ENCODE measurements at places on chromosomes 7 and 10.

DNA sequence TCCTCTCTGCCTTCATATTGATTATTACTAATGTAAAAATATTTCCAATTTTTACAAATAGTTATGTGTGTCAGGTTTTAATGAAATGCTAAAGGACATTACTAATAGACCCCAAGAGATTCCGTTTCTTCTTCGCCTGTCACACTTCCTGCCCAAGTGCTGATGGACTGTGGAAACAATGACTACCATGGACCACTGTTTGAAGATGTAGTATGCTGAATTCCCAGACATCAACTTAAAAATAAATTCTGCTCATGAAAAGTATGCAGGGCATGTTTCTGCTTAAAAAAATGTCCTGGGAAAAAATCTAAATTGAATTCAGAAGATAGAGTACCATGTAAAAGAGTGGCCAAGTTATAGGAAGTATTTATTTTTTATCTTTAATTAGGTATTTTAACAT, 52.1 kb downstream of the ST7 start:
- peak; percentile 43 for DNase-seq

GRCh38 chr10:103192451-103193106, 493 bp downstream of the NT5C2 start:
- peak; percentile 82 for DNase-seq

GRCh38 chr7:136086712-136087111, 109.6 kb upstream of the MTPN start:
- peak; percentile 89 for DNase-seq

GRCh38 chr7:1938788-1939433, 268.8 kb downstream of the ELFN1 start:
- no peak for DNase-seq

DNA sequence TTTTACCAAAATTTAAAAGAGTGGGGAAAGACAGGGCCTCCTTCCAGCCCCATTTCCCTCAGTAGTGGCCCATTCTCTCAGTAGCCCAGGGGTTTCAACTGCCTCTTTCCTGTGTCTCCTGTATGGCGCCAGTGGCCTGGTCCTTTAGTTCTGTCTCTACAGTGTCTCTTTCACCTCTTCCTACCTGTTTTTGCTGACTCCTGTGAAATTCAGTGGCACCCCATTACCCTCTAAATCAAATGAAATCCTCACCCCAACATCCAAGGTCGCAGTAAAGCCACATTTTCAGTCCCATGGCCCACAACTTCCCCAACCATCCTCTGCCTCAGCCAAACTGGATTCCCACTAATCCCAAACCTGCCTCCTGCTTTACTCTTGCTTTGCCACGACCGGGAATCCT, 200.7 kb downstream of the IPMK start:
- no peak for DNase-seq

GRCh38 chr10:474946-475345, 214.5 kb downstream of the DIP2C start:
- DNase-seq = no peak

DNA sequence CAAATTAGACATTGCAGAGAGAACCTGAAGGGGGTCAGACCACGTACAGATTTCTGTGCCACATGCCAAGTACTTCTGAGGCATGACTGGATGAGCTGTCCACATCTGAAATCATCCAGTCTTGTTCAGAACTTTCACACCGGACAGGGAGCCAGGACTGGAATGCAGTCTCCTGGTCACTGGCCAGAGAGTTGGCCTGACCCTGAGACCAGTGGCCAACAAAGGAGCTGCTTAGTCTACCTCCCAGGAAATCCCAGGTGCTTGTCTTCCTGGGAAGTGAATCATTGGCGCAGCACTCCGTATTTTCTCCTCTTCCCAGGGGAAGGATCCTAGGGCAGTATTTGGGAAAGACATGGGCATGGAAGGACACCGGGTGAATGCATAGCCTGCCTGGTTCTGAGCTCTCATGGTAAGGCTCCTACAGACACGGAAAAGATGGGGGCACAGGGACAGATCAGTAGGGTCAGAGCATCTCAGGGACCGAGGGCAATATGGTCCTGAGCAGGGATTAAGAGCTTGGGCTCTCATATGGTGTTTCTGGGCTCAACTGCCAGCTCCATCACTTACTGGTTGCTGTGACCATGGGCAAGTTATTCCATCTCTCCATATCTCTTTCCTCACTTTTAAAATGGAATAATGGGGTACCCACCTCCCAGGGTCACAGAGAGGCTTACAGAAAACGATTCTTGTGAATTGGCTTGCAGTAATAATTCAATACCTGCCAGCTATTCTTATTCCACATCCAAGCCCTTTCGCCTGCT, 1.3 kb upstream of the SCD start:
- DNase-seq = peak; percentile 52

DNA sequence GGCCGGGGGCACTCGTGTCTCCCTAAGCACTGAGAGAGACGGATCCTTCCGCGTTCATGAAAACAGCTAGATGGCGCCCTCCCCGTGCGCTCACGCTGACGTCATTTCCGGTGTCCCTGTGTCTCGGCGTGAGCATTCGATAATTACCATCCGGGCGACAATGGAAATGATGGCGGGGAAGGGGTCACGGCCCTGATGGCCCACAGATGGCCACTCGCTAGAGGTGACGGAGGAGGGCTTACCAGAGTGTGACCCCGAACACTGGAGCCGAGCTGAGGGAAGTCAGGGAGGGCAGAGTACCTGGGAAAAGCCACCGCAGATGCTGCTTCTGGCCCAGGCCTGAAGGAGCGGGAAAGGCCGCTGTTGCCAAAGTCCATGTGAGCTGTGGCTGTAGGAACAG, 222.9 kb downstream of the TCERG1L start:
- DNase-seq = no peak

DNA sequence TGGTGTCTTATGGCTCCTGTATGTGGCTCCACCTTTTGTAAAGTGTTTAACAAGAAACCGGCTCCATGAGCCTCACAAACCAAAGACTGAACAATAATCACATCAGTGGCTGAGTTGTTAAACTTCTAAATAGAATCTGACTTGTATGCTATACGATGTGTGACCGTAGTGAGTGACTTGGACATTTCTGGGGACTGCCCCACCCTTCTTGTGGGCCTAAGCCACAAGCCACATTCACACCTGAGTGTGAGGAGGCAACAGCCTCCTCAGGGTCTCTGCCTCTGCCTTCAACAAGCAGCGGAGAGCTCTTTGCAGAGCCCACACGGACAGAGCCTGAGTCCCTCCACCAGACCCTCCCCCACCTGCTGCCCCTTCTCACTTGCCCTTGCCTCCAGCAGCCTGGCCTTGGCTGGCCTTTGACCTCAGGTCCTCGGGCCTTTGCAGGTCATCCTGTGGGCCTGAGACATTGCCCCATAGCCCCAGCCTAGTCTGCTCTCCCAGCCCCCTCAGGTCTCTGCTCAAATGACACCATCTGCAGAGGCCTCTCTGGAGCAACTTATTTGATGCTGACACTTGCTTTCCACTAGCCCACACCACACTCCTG, 156.8 kb upstream of the TNS3 start:
- DNase-seq = no peak

DNA sequence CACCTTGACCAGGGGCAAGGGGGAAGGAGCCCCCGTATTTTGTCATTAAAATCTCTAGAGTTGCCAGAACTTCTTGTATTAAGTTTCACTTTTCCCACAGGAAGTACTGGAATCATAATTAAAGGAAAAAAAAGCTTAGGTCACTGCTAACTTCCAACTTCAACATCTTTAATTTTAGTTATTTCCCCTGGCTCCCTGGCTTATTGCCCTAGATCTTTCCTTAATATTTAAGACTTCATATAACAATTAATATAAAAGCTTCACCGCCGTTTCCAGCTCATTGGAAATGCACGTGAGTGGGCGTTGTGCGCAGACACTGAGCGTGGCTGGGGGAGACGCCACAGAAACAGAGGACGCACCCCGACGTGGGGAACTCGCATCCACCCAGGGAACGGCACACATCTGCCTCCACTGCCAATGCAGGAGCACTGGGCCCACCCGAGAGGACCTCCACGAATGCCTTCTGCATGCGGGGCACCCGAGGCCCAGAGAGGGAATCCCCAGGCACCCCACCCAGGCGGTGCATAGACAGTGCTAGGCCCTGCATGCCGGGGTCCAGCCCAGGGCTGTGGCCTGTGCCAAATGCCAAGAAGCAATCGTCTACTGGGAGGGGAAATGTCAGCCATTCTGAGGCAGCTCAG, 72.2 kb downstream of the ADARB2 start:
- no peak for DNase-seq

All from AG10803 (cell line).